GM12878 (cell line): ENCODE measurements at places on chromosomes 16 and 17. TPM values are rescaled to one million over a fixed set of nuclear protein-coding genes. Genes with fewer than 3 reads are reported as not detected.

DNA sequence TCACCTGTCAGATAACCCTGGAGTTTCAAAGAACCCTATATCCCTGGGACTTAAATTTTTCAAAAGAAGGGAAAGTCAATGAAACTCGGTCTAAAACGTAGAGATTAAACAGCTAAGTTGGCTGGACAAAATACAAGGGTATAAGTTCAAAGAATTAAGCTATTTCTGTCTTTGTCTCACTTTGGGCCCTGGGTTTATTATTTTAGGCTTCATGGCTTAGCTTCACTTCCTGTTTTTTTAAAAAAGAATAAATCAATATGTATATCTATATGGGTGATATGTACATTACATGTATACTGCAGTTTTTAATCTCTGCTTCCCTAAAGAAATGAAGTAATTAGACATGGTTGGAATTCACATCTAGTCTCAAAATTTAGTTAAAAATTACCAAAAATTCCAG lies 132.3 kb downstream of the TRIM37 start:
- no peak overlapping the region for H3K4me3 ChIP-seq
- H3K27ac ChIP-seq: no peak overlapping the region; the same call in 1 of the 2 replicates
- no peaks in the 10 kb centered on the region for H3K27me3 ChIP-seq
- peaks cover 13% of the 10 kb centered on the region for H3K4me1 ChIP-seq
- no peak for DNase-seq

GRCh38 chr16:86085795-86086194 lies 186.8 kb downstream of the IRF8 start:
- peaks cover 9% of the 10 kb centered on the region for H3K4me1 ChIP-seq
- no peak overlapping the region for H3K27ac ChIP-seq
- H3K36me3 ChIP-seq: no peaks in the 10 kb centered on the region
- H3K27me3 ChIP-seq: no peaks in the 10 kb centered on the region
- H3K4me3 ChIP-seq: no peak overlapping the region

DNA sequence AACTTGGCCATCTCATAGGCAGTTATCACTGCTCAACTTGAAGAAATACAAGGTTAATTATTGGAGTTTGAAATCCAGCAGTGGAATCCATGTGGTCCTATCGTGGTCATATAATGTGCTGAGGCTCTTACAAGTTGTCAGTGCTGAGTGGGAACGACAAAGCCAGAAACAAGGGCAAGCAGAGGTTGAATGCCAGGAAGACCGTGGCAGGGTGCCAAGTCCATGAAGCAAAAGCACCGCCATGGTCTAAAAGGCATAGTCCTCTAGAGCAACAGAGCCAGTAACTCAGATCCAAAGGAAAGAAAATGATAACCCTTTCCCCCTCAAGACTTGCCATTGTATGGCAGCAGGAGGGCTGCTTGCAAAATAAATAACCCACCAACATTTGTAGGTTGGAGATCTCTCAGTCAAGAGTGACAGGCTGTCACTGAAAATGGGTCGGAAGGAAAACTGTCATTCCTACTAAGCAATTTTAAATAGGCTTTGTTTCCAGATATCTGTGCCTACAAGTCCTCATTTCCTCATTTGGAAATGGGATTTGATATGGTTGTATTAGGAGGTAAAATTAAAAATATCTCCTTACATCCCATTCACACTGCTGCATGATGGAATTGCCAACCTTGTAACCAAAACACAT lies 36.4 kb upstream of the HSBP1 start:
- H3K36me3 ChIP-seq: no peaks in the 10 kb centered on the region
- no peak overlapping the region for H3K4me3 ChIP-seq
- no peaks in the 10 kb centered on the region; the same call in 1 of the 2 replicates for H3K27me3 ChIP-seq

GRCh38 chr17:4256952-4257351 lies 6.8 kb downstream of the ANKFY1 start:
- no peak overlapping the region for H3K27ac ChIP-seq
- 0 out of 2 replicates have a peak, but pooled peaks cover 3% of the 10 kb centered on the region for H3K4me1 ChIP-seq
- H3K27me3 ChIP-seq: no peaks in the 10 kb centered on the region
- no peaks in the 10 kb centered on the region; the same call in 1 of the 2 replicates for H3K36me3 ChIP-seq
- no peak overlapping the region for H3K4me3 ChIP-seq

DNA sequence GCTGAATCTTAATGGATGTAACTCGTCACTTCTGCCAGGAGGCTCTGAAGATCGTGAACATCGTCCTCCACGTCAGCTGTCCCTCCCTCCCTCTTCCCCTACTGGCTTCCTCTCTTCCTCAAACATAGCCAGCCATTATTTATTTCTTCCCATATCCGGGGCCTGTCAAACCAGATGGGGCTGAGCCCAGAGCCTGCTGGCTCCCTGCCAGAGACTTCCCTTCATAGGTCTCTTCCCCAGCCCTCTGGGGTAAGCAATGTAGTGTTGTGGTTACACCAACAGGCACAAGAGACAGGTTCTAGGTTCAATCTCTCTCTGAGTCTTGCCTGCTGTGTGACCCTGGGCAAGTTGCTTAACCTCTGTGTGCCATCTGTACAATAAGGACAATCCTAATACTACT lies 40.1 kb upstream of the ZFP90 start:
- H3K4me1 ChIP-seq: no peaks in the 10 kb centered on the region
- no peak overlapping the region for H3K4me3 ChIP-seq
- H3K27ac ChIP-seq: no peak overlapping the region
- H3K27me3 ChIP-seq: no peaks in the 10 kb centered on the region; the same call in none of the 2 replicates
- no peak for DNase-seq
- no peaks in the 10 kb centered on the region for H3K36me3 ChIP-seq

DNA sequence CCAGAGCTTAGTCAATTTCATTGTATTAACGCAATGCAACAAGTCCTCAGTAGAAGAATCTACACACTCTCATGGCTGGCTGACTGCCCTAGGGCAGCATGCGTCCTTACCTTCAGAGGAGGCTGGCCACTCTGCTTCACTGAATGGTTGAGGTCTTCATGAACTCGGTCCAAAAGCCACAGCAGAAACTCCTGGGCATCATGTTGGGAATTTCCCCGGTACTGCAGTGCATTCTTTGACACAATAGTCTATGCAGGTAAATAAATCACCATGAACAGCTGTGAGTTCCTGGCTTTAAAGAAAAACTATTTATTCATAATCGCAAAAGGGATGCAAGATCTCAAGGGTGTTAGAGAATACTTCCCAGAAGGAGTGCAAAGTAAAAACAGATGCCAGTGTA lies 41.3 kb downstream of the USP31 start:
- H3K27me3 ChIP-seq: no peaks in the 10 kb centered on the region
- no peaks in the 10 kb centered on the region; the same call in 1 of the 2 replicates for H3K36me3 ChIP-seq

- no peak for DNase-seq
- no peak overlapping the region for H3K27ac ChIP-seq
- no peaks in the 10 kb centered on the region for H3K4me1 ChIP-seq
- H3K4me3 ChIP-seq: no peak overlapping the region
- no peaks in the 10 kb centered on the region for H3K36me3 ChIP-seq
Observed at GRCh38 chr16:55443434-55444346, 35.3 kb upstream of the MMP2 start.

DNA sequence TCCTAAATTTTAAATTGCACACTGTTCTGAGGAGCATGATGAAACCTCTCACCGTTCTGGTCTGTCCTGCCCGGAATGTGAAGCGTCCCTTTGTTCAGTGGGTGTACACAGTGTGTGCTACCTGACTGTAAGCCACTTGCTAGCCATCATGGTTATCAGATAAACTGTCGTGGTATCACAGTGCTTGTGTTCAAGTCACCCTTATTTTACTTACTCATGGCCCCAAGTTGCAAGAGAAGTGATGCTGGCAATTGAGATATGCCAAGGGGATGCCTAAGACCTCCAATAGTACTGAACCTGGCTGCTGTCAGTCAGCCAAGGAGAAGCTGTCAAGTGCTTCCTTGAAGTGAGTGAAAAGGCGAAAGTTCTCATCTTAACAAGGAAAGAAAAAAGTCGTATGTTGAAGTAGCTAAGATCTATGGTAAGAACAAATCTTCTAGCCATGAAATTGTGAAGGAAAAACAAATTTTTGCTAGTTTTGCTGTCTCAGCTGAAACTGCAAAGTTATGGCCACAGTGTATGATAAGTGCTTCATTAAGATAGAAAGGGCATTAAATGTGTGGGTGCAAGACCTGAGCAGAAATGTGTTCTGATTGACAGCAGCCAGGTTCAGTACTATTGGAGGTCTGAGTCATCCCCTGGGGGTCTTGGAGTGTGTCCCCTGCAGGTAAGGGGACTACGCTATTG lies 5.8 kb downstream of the PIK3R6 start:
- H3K4me1 ChIP-seq: peaks cover 45% of the 10 kb centered on the region
- DNase-seq: no peak
- no peaks in the 10 kb centered on the region for H3K27me3 ChIP-seq

GRCh38 chr16:60107437-60107836 lies 1373.3 kb upstream of the GOT2 start:
- H3K4me3 ChIP-seq: no peak overlapping the region
- no peaks in the 10 kb centered on the region for H3K36me3 ChIP-seq
- no peaks in the 10 kb centered on the region for H3K27me3 ChIP-seq
- no peaks in the 10 kb centered on the region for H3K4me1 ChIP-seq
- no peak overlapping the region for H3K27ac ChIP-seq
- DNase-seq: no peak

DNA sequence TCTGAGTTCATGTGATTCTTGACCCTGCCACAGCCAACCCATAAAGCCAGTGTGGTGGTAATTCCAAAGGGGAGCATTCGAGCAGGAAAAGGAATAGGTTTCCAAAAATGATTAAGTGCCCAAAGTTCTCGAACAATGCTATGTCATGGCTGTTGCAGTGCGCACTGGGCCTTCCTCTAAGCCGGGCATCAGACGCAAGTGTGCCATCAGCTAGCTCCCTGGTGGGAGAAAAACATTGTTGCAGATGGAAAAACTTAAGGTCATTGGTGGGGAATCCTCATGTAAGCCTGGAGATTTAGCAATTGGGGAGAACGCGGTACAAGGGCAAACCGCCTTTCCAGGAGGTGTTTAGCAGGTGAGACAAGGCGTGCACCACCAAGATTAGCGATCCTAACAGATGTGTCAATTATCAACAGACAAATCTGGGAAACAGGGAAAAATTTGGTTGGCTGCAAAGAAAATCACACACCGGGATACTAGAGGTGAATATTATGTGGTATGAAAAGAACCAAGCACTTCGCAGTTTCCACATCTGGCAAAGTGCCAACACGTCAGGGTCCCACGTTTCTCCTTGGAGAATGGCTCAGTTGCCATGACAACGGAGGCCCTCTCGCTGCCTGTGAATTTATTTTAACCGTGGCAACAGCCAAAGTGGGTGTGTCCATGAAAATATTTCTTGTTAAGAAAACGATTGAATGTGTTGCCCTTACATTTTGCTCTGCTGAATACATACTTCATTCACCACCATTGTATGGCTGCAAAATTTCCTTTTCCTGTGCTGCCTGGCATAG lies 118.5 kb upstream of the CACNG5 start:
- H3K27ac ChIP-seq: no peak overlapping the region
- peaks cover 26% of the 10 kb centered on the region for H3K4me1 ChIP-seq
- no peak overlapping the region for H3K4me3 ChIP-seq
- H3K27me3 ChIP-seq: no peaks in the 10 kb centered on the region

The SLC22A31 gene
- not detected in 2 replicates for polyA plus RNA-seq

The CD300H gene
- polyA plus RNA-seq: not detected in 2 replicates

The SLC25A10 gene
- polyA plus RNA-seq: 67.3 and 72.7 TPM in 2 replicates

The ZNF469 gene
- 0.04 TPM in 1 of 2 replicates, not detected in the other for polyA plus RNA-seq

The G6PC1 gene
- not detected in 2 replicates for polyA plus RNA-seq

The C16orf82 gene
- polyA plus RNA-seq: not detected in 2 replicates

The CNTNAP1 gene
- polyA plus RNA-seq: 2.1 and 2.5 TPM in 2 replicates

The RASD1 gene
- 0.23 and 0.33 TPM in 2 replicates for polyA plus RNA-seq
